ENCODE measurements at places on chromosomes 11 and 22.

DNA sequence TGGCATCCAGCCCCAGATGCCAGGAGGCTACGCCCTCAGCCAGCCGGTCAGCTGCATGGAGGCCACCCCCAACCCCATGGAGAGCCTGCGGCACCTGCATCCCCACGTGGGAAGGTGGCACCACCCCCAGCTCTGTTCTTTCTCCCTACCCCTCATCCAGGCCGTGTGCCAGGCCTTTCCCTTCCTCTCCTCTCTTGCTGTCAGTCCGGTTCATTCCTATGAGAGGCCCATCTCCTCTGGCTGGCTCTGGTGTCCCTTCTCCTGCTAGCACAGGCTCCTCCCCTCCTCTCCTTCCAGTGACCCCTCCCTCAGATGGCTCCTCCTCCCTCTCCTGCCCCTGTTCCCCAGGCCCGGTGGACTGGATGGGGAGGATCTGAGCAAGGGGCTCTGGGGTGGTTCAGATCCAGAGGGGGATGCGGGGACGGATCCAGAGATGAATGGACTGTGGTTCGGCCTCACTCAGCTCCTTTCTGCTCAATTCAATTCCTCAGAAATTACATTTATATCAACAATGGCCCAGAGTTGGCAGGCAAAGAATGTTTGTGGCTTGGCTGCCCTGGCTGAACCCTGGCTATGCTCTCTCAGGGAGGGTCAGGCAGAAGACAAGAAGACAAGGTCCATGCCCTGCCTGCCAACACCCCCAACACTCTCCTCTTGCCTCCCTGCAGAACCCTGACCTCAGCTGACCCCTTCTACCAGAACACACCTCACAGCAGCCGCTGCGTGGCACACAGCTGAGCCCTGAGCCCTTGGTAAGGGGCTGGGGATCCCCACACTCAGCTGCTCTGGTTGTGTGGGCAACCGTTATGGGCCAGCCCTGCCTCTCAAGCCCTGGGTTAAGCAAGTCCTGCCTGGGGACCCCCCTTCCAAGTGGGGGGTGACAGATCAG lies 18.5 kb upstream of the LRRC10B start:
- no peak for DNase-seq

- DNase-seq = no peak
These were observed 5.4 kb downstream of the ARAP1 start for GRCh38 chr11:72746821-72747220.

GRCh38 chr11:130560000-130560780 lies 111.7 kb downstream of the ADAMTS15 start:
- DNase-seq = no peak

DNA sequence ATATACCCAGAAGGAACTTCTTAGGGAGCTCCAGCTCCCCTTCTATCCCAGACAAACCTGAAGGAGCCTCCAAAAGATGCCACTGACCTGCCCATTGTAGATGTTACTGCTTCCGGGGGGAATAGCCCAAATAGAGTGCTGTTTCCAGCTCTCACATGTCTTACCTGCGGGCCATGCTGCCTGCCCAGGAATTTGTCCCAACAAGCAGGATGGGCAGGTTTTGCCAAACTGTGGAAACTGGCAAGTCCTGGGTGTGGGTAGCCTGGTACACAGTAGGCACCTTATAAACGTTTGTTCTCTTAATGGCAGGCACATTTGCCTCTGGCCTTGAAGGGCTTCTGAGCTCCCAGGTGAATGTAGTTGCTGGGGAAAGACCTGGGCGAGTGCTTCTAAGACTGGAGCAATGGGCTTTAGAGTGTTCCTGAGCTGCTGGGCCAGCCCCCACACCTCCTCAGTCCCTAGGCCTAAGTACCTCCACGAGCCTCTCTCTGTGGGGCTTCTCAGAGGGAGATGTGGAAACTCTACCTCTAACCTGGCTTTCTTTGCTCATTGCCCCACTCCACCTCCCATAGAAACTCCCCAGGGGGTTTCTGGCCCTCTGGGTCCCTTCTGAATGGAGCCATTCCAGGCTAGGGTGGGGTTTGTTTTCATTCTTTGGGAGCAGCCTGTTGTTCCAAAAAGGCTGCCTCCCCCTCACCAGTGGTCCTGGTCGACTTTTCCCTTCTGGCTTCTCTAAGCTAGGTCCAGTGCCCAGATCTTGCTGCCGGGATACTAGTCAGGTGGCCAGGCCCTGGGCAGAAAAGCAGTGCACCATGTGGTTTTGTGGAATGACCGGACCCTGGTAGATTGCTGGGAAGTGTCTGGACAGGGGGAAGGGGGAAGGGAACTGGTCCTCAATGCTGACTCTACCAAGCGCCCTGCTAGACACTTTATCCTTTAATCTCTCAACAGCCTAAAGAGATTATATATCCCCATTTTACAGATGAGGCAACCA lies 37.2 kb downstream of the LIMK2 start:
- DNase-seq = no peak

DNA sequence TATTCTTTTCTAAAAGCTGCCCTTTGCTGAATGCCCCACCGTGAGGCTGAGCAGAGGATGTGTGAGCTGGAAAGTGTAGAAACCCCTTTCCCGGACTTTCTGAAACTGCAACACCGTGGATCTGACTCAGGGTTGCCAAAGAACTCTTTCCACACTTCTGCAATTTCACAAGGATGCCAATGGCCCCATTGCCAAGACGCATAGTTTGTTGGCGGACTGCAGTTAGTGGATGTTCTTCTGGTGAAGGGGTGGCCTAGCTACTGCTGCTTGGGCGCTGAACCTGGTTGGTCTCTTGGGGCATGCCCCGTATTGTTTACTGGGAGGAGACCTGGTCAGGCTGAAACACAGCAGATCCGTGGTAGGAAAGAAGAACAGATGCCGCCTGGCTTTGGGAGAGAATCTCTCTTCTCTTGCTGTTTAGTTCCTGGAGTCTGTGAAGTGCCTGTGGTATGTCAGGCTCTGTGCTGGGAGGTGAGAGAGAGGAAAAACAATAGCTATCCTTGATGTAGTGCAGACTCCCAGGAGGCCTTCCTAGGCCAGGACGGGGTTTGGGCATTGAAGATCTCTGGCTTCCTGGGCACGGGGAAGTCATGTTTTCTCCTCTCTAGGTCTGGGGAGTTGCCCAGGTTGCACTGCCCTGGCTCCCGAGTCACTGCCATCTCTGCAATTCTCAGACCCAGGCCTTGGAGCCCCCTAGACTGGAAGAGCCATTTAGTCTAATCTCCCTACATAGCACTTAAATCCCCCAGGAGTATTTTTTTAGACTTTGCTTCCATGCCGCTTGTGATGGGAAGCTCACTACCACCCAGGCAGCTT lies 26.9 kb downstream of the CD82 start:
- peak; percentile 92 for DNase-seq

- DNase-seq = peak; percentile 39
These were observed 24.6 kb downstream of the TMEM45B start for GRCh38 chr11:129840236-129840635.

DNA sequence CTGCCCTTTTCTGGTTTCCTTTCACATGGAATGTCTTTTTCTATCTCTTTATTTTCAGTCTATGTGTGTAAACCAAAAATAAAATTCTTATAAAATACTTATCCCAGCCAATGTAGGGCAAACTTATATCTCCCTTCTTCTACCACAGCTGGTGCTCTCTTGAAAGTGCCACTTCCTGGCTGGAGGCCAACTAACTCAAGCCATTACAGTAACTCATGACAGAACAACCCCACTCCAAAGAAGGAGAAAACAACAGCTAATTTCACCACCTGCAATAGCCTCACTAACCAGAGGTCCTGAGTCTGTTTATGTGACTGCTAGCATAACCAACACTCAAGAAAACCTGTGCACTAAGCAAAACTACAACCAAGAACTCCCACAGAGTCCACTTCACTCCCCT lies 74.9 kb upstream of the DBX1 start:
- no peak for DNase-seq

Measured in MV-4-11 (cell line).